ENCODE measurements at places on chromosomes 3 and 15. TPM values are rescaled to one million over a fixed set of nuclear protein-coding genes. Genes with fewer than 3 reads are reported as not detected.

GRCh38 chr15:59245559-59245958, 38.9 kb downstream of the LDHAL6B start:
- DNase-seq: no peak

DNA sequence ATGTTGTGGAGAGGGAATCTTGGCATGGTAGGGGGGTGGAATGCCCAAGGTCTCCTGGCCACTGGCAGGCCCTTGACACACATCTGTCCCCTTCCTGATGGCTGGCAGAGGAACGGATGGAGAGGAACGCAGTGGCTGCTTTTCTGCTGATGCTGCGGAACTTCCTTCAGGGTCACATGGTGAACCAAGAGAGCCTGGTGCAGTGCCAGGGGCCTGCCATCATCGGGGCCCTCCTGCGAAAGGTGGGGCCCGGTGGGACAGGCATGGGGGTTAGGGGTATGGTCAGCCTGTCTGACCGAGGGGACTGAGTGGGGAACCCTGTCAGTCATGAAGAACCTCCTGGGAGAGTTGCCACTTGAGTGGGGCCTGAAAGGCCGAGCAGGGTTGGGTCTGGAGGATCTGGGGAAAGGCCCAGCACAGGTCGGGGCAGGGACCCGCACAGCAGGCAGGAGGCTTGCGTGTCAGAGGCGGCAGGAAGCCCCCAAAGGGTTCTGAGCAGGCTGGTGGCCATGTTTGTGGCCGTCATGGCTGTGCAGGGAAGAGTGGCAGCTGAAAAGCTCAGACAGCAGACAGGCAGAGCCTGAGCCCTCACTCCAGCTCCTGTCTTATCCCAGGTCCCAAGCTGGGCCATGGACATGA, 18.1 kb downstream of the NBEAL2 start:
- no peak for DNase-seq

- DNase-seq: no peak
Observed at GRCh38 chr3:64653101-64653500, 34.7 kb downstream of the ADAMTS9 start.

DAZL gene
- not detected for total RNA-seq

PLCD1 gene
- total RNA-seq: 18.5 TPM

Data from mesenteric fat pad (tissue), 1 donor.